MCF 10A (cell line): ENCODE measurements at places on chromosomes 7 and 10. TPM values are rescaled to one million over a fixed set of nuclear protein-coding genes. Genes with fewer than 3 reads are reported as not detected.
A peak's percentile ranks its signal among the peaks of the same experiment; 100 is the strongest.

- H3K36me3 ChIP-seq, result peaks cover 48% of the 10 kb centered on the region
- peak overlapping the region; percentile 99 for H3K27ac ChIP-seq
- no peak for DNase-seq
- H3K4me3 ChIP-seq, result peak overlapping the region; percentile 89
- no peaks in the 10 kb centered on the region for H3K27me3 ChIP-seq
These were observed 1.8 kb downstream of the HNRNPF start for GRCh38 chr10:43407148-43407575.

- H3K27ac ChIP-seq, result no peak overlapping the region
- H3K27me3 ChIP-seq, result peaks cover 12% of the 10 kb centered on the region
- H3K4me3 ChIP-seq, result no peak overlapping the region
- DNase-seq, result no peak
These were observed 2.9 kb upstream of the NRAP start for GRCh38 chr10:113666682-113667252.

GIMAP6 gene
- not detected in 2 replicates for total RNA-seq

DNA sequence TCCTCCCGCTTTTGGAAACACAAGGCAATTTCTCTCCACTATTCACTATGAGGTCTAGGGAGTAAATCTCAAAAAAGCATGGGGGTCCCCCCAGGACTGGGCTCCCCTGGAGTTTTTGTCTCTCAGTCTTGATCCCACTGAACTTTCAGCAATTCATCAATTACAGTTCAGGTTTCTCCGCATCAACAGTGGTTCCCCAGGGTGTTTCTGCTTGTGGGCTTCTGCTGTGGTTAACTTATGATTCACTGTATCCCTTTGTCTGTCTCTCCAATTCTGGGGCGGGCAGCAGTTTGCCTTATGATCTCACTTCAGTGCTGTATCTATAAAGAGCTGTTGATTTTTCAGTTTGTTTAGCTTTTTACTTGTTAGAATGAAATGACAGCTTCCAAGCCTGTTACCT, 142.6 kb upstream of the CDC14C start:
- peaks cover 64% of the 10 kb centered on the region for H3K27me3 ChIP-seq
- H3K27ac ChIP-seq, result no peak overlapping the region

GRCh38 chr7:73667344-73668102, at the start of gene VPS37D:
Gene VPS37D (plus strand): TSS chr7:73667831. CDS start chr7:73667959, 128 bp downstream.
- H3K4me3 ChIP-seq, result peak within 1 kb of the TSS; percentile 67
- peaks cover 15% of the 10 kb centered on the region for H3K4me1 ChIP-seq
- peak; percentile 88 for DNase-seq
- H3K27ac ChIP-seq, result no peak within 1 kb of the TSS

DNA sequence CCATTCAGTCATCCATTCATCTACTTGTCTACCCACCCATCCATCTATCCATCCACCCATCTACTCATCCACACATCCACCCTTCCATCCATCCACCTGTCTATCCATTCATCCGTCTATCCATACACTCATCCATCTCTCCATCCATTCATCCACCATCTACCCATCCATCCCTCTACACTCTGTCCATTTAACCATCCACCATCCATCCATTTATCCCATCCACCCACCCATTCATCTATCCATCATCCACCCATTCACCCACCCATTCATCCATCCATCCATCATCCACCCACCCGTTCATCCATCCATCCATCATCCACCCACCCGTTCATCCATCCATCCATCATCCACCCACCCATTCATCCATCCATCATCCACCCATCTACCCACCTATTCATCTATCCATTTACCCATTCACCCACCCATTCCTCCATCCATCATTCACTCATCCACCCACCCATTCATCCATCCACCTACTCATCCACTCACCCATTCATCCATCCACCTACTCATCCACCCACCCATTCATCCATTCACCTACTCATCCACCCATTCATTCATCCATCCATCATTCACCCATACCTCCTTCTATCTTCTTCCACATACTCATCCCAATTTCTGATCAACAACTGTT, 39.3 kb upstream of the ELFN1 start:
- no peaks in the 10 kb centered on the region for H3K36me3 ChIP-seq
- no peaks in the 10 kb centered on the region for H3K4me1 ChIP-seq
- no peak overlapping the region for H3K27ac ChIP-seq
- no peak for DNase-seq
- no peak overlapping the region for H3K4me3 ChIP-seq

PDZD7 gene
- 0.27 and 0.58 TPM in 2 replicates for total RNA-seq
